ENCODE measurements at places on chromosomes 4 and X.
A peak's percentile ranks its signal among the peaks of the same experiment; 100 is the strongest.

DNA sequence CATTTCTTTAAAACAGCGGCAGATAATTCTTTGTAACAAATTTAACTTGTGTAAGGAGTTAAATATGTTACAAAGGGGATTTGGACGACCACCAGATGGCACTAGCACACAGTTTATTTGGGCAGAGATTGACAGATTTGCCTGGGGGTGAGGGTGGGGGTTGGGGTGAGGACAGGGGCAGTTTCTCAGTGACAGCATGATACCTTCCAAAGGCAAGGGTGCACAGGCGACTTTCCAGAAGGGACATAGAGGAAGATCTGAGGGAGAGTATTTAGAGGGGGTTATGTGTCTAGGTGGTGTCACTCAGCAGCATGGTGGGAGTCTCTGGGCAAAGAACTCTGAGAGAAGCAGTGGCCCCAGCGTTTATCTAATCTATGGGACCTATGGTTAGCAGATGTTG, 9.6 kb upstream of the TMA16 start:
- DNase-seq: peak; percentile 22

GRCh38 chrX:10039821-10040793, 72.9 kb downstream of the CLDN34 start:
- DNase-seq: no peak

DNA sequence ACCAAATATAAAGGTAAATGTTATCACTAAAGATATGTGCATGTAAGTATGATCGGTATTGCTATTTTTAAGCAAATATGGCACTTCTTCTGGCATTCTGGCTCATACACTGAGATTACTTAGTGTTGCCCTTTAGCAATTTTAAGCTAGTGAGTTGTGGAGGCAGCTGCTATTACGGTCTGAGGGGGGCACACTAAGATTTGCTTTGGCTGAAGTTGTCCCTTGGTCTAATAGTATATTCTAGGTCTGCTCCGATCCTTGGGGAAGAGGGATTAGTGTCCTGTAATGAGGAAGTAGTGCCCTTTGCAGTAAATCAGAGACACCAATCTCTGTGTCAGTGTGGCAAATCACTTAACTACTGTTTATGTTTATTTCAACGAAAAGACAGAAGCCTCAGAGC, 196.5 kb upstream of the FTHL17 start:
- no peak for DNase-seq

DNA sequence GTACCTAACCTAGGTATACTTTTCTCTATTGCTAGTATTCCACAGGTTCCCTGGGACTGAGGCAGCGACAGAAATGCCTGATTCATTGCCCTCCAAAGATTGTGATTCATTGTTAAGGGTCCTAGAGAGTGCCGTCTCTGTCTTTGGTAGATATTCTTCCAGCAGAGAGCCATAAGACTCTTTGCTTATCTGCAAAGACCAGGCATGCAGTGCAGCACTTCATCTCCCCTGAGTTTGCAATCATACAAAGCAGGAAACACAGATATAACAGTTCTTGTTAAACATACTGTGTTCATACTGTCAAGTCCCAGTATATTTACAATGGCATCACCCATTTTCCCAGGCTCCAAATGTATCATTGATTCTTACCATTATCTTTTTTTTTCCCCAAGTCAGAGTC, 47.7 kb downstream of the KLF8 start:
- no peak for DNase-seq

DNA sequence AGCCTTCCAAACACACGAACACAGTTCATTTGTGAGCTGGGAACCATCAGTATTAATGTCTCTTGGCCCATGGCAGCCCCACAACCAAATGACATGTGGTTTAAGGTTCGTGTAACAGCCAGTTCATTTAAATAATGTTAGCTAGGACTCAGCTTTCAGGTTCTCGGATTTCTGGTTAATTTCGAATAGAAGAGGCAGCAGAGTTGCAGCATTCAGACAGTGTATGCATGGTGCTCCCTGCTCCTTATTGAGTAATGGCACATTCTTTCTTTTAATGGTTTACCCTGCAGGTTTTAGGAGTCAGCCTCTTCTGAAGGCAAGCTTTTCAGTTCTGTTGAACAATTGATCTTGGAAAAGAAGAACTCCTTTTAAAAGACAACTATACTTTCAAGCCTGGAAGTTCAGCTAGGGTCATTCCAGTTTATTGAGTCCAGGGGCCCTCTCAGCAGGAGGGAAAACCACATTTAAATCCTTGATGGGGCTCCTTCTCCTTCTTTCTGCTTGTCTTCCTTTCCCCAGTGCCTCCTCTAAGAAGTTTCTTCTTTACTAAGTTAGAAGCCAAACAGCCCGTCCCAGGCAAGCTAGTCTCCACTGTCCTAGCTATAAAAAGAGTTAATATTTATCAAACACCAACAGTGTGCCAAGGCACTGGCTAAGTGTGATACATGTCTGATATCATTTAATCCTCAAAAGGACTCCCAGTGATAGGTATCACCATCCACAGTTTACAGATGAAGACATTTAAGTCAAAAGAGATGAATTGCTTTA, 5.0 kb upstream of the RNF175 start:
- no peak for DNase-seq

GRCh38 chrX:132612821-132613564, 124.2 kb upstream of the MBNL3 start:
- no peak for DNase-seq

DNA sequence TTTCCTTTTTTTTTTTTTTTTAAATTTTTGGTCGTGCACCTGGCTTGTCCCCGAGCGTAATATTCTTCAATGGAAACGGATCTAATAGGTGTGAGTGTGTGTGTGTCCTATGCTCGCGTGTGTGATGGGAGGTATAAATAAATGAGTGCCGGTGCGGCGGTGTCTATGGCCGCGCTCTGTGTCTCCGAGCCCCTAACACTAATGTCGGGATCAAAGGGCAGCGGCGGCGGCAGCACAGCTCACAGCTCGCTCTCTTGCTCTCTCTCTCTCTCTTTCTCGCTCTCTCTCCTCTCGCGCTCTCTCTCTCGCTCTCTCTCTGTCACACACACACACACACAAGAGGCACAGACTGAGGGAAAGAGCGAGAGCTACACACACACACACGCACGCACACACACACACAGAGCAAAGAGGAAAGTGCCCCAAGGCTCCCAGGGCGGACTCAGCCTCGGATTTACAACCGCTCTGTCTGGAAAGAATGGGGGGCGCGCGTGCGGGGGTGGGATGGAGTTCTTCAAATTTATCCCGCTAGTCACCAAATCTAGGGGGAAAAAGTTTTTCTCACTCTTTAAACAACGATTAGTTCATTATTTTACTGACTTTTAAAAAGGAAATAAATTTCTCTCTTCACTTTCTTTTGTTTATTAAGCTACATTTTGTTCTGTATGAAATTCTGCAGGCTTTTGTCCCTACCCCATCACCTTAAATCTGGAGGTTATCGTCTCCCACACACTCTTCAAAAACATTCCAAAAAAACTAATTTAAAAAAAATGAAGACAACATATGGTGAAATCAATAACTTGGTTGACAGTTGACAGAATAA, at the start of gene ZNF827:
Gene ZNF827 (minus strand): TSS at position 206 of the 823 bp plus-strand sequence. CDS start 416 bp downstream, outside the sequence.
- DNase-seq: peak; percentile 15

- DNase-seq: no peak
These were observed 28.9 kb downstream of the CASP3 start for GRCh38 chr4:184620212-184620867.

DNA sequence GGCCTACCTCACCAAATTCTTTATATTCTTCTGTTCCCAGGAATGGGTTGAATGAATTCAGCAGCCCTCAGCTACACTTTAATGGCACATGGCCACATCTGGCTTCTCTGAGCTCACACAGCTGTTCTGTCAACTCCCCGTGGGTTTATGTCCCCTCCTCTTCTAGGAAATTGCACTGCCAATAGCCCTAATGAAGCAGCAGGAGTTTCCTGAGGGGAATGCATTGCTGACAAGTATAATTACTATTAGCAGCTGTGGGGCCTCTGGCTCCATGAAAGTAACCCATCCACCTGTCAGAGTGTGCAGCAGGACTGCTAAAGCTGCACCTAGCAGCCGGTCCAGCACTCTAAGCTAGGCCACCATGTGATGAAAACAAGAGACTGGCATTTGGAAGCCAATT, 50.3 kb downstream of the FTHL17 start:
- DNase-seq: no peak

DNA sequence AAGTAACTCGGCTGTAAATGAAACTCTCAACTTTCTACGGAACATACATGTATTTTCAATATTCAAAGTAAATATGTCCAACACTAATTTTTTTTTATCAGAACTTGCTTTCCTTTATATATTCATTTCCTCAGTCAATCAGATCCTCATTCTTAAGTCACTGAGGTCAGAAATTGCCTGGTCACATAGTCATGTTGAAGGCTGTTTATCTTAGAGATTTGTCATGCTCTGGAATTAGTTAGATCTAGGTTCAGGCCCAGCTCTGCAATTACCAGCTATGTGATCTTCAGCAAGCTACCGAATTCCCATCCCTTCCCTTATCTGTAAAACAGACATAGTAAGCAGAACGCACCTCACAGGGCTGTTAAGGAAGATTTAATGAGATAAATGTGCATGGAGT, 228.8 kb downstream of the SPCS3 start:
- DNase-seq: no peak

GRCh38 chr4:123025398-123025797, 103.0 kb upstream of the NUDT6 start:
- DNase-seq: no peak

GRCh38 chrX:130851569-130851968, 51.4 kb downstream of the ENOX2 start:
- DNase-seq: no peak

All from activated naive CD4-positive, alpha-beta T cell (primary cell).